ENCODE measurements at places on chromosomes 13 and 19. TPM values are rescaled to one million over a fixed set of nuclear protein-coding genes. Genes with fewer than 3 reads are reported as not detected.

Gene SULT2B1
- total RNA-seq = 5.6 TPM

GRCh38 chr19:41999071-41999877 lies 5.2 kb upstream of the ATP1A3 start:
- DNase-seq = no peak

DNA sequence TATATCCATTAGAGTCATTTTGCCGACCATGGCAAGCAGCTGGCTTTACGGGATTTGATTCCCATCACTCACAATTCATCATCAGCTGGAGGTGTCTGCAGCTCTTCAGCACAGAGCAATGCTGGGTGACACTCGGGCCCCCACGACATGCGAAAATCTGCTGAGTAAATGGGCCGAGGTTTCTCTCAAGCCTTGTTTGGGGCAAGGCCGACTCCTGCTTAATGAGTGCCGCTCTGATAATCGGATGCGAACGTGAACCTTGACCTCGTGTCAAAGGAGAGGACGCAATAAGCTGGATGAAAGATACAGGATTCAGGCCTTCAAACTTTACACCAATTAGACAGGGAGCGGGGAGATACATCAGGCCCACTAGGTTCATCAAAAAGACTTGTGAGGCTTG lies 65.2 kb downstream of the GGACT start:
- no peak for DNase-seq

- no peak for DNase-seq
Measured at GRCh38 chr13:38766799-38767198, 79.9 kb downstream of the FREM2 start.

Measured in breast epithelium (tissue), 4 donors.